ENCODE measurements at places on chromosomes 3 and 15.
A peak's percentile ranks its signal among the peaks of the same experiment; 100 is the strongest.

GRCh38 chr3:58307639-58308215 lies 1.4 kb downstream of the HTD2 start:
- peak; percentile 32 for DNase-seq

DNA sequence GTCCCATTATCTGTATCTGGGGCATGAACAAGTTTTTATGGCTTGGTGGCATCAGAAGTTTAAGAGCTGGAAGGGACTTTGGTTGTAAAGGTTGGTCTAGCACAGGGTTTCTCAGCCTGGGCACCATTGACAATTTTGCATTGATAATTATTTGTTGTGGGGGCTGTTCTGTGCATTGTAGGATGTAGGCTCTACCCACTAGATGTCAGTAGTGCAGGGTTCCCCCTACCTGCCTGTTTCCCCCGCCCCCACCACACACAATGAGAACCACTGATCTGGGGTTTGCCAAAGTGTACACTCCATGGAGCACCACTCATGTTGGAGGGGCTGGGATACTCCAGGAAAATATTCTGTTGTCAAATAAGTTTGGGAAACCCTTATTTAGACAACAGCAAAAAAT lies 42.7 kb downstream of the PLCL2 start:
- no peak for DNase-seq

GRCh38 chr15:91919014-91919534 lies 65.6 kb downstream of the SLCO3A1 start:
- no peak for DNase-seq

DNA sequence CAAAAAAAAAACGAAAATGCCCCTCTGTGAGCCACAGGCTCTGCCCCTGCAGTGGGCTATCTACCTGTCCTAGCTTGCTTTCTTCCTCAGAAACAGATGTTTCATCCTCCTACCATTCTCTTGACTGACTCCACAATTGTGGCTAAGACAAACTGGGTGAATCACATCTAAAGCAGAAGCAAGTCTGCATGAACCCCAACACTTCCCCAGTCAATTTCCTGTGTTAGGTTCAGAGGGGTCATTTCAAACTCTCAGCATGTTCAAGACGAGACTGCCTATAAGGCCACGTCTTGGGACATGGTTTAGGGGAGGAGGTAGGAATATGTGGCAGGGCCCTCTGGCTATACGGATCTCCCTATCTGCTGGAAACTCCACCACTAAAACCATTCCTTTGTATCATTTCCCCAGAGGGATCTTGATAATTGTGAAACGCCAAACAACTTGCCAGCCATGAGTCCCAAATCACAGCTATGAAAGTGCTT lies 28.6 kb upstream of the ANKDD1A start:
- no peak for DNase-seq

DNA sequence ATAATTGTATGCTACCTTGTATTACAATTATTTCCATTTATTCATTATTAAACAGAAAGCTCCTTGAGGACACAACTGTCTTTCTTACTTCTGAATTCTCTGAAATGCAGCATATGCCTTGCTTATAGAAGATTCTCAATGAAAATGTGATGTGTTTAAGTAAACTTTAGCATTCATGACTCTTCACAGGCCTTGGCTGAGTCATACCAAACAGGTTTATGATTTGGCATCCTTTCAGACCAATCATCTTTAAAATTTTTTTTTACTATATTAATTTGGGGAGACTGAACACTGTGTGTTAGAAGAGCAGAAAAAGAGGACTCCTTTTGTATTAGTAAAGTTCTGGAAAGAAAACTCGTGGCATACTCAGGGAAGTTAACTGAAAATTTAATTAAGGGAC lies 6.4 kb upstream of the GALK2 start:
- DNase-seq = no peak

DNA sequence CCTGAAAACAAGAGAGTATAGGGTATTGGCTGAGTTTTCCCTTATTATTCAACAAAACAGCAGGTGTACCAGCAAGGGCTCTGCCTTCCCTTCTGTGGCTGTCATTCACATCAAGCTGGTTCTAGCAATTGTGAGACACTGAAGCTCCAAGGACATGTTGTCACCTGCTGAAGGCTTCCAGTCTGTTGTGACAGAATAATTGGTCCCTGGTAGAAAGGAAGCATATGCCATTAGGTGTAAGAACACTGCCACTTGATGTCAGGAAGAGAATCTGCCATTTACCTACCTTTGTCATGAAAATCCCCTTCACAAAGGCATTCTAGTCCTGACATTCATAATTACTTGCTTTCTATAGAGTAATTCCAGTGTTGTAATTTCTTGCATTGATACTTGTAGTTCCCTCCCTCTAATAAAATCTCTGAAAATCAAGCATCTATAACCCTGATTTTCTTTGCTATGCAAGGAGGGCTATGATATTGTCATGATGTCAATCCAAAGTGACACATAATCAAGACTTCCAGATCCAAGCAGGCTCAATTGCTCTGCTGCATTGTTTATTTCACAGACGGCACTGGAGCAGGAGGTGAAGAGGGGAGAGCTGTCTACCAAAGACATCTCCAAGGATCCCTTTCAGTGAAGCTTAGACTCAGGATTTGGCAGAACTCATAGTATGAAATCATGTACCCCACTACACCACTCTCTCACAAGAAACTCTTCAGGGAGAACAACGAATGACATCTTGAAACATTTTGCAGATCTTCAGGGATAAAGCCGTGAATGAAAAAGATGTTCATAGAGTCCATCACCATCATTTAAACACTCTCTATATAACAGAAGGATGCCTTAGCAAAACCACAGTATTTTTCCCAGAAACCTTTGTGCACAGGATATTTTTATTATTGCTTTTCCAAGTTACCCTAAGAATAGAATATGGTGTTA lies 425.3 kb downstream of the RBMS3 start:
- DNase-seq = no peak

- no peak for DNase-seq
Observed at GRCh38 chr3:97686258-97686657, 78.3 kb upstream of the ARL6 start.

- DNase-seq = peak; percentile 70
Observed at GRCh38 chr15:67927501-67928168, 87.8 kb upstream of the RNU6-1 start.

DNA sequence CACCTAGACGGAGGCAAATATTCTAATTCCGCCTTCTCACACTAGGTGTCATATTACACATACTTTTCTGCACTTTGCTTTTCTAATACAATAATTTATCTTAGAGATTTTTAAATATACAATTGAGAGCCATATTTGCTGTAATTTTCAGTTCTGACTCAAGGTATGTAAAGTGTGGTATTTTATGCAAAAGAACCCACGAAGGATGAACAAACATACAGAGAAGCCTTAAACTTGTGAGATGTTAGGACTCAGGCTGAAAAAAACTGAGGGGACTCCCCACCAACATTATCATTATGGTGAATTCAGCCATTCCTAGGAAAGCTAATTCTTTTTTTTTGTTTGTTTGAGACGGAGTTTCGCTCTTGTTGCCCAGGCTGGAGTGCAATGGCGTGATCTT lies 9.6 kb downstream of the ZBTB11 start:
- no peak for DNase-seq

GRCh38 chr3:171165499-171165921 lies 139.0 kb upstream of the SLC2A2 start:
- no peak for DNase-seq

- DNase-seq = no peak
Observed at GRCh38 chr3:86995537-86995936, 4.6 kb upstream of the VGLL3 start.

GRCh38 chr15:99677540-99678134 lies 55.6 kb downstream of the LYSMD4 start:
- no peak for DNase-seq

GRCh38 chr15:77037388-77038209 lies 33.3 kb downstream of the TSPAN3 start:
- DNase-seq = no peak

- DNase-seq = no peak
Observed at GRCh38 chr3:37863949-37864822, 2.5 kb downstream of the CTDSPL start.

DNA sequence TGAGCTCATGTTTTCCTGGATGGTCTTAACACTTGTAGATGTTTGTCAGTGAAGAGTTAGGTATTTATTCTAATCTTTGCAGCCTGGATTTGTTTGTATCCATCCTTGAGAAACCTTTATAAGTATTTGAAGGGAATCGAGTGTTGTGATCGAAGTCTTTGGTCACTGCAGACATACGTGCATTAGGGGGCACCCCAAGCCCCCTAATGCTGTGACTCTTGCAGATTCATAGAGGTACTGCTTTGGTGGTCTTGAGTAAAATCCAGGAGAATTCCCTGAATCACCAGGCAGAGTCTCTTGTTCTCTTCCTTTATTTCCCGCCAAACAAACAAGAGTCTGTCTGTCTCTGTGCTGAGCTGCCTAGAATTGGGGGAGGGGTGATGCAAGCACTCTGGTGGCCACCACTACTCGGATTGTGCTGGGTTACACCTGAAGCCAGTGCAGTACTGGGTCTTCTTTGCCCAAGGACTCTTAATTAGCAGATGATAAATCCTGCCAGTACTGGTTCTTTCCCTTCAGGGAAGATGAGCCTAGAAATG lies 170.5 kb upstream of the POU1F1 start:
- no peak for DNase-seq

Measured in HS-5 (cell line).